ENCODE measurements at places on chromosomes 13 and 19.
A peak's percentile ranks its signal among the peaks of the same experiment; 100 is the strongest.

- DNase-seq: peak; percentile 62
Measured at GRCh38 chr19:40776932-40777644, 959 bp upstream of the RAB4B start.

GRCh38 chr19:35882114-35882832 is 13.9 kb downstream of the APLP1 start:
- no peak for DNase-seq

GRCh38 chr19:44539991-44540390 is 10.5 kb upstream of the CEACAM20 start:
- DNase-seq: no peak

GRCh38 chr19:33713194-33713593 is 83.5 kb upstream of the KCTD15 start:
- DNase-seq: no peak

- DNase-seq: no peak
Measured at GRCh38 chr13:27403727-27404385, 20.6 kb upstream of the GTF3A start.

Data from NCI-H510A (cell line).